CD4-positive, CD25-positive, alpha-beta regulatory T cell (primary cell): ENCODE measurements at places on chromosomes 2 and 18. TPM values are rescaled to one million over a fixed set of nuclear protein-coding genes. Genes with fewer than 3 reads are reported as not detected.

The ZRANB3 gene
- polyA plus RNA-seq: 3.7 TPM

The RESP18 gene
- not detected for polyA plus RNA-seq

The BMP10 gene
- polyA plus RNA-seq: not detected

The CNRIP1 gene
- 0.22 TPM for polyA plus RNA-seq

The SLC9A4 gene
- polyA plus RNA-seq: not detected

The SCTR gene
- polyA plus RNA-seq: not detected

GRCh38 chr2:134498654-134499053 is 220.1 kb downstream of the TMEM163 start:
- no peak for DNase-seq
- no peaks in the 10 kb centered on the region for H3K4me1 ChIP-seq
- H3K4me3 ChIP-seq: no peak overlapping the region
- H3K36me3 ChIP-seq: no peaks in the 10 kb centered on the region
- H3K27ac ChIP-seq: no peak overlapping the region

DNA sequence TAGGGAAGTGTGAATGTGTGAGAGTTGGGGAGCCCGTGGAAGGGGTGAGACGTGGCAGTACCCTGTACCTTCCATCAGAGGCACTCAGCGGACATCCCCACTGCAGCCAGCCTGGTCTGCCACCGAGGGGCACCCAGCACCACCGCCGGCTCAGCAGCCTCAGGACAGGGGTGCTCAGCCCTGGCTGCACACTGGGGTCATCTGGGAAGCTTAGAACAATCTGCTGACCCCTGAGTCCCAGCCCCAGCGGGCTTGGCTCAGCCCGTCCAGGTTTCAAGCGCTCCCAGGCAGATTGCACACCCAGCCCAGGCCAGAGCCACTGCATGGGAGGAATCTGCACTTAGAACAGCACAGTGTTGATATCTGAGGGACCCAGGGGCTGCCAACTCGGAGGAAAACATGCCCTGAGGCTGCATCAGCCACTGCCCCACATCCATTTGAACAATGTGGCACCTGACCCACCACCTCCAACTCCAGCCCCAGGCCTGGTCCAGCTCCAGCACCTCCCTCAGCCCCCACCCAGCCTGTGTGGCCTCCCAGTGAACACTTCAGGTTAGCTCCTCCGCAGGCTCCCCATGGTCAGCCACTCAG is 147.1 kb upstream of the OTOS start:
- H3K4me3 ChIP-seq: no peak overlapping the region
- H3K27ac ChIP-seq: no peak overlapping the region
- no peak for DNase-seq
- no peaks in the 10 kb centered on the region for H3K4me1 ChIP-seq
- no peaks in the 10 kb centered on the region for H3K36me3 ChIP-seq

- no peaks in the 10 kb centered on the region for H3K27me3 ChIP-seq
- H3K36me3 ChIP-seq: no peaks in the 10 kb centered on the region
These were observed 184.6 kb upstream of the ERBB4 start for GRCh38 chr2:212723226-212723625.

GRCh38 chr18:48105317-48105716 is 174.9 kb upstream of the SMAD2 start:
- H3K4me1 ChIP-seq: no peaks in the 10 kb centered on the region
- no peak overlapping the region for H3K4me3 ChIP-seq
- H3K36me3 ChIP-seq: no peaks in the 10 kb centered on the region
- peaks cover 2% of the 10 kb centered on the region for H3K27me3 ChIP-seq
- no peak for DNase-seq

DNA sequence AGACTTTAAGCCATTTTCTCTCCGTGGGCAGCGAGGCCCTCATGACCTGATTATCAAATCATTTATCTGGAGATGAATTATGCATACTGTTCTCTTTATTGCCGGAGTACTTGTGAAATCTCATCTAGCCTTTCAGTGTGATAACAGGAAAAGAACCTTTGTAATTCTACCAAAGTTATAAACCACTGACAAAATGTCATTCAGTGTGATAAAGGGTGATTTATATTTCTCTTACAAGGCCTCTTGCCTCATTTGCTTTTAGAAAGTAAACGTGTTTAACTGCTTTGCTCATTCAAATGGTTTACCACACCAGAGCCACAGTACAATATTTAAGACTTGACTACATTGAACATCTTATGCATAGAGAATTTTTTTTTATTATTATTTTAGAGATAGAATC is 13.8 kb downstream of the MTCL1 start:
- H3K27me3 ChIP-seq: no peaks in the 10 kb centered on the region
- no peak overlapping the region for H3K4me3 ChIP-seq
- no peak overlapping the region for H3K27ac ChIP-seq

GRCh38 chr2:68556381-68556780 is 87.0 kb upstream of the PROKR1 start:
- H3K4me3 ChIP-seq: no peak overlapping the region
- no peak for DNase-seq
- no peak overlapping the region for H3K27ac ChIP-seq
- H3K27me3 ChIP-seq: no peaks in the 10 kb centered on the region
- no peaks in the 10 kb centered on the region for H3K36me3 ChIP-seq

- peak; percentile 51 for DNase-seq
- H3K27ac ChIP-seq: no peak overlapping the region
- peaks cover 42% of the 10 kb centered on the region for H3K4me1 ChIP-seq
- no peaks in the 10 kb centered on the region for H3K36me3 ChIP-seq
- H3K27me3 ChIP-seq: peaks cover 38% of the 10 kb centered on the region
These were observed 3.6 kb downstream of the ZNF516 start for GRCh38 chr18:76491473-76491775.

DNA sequence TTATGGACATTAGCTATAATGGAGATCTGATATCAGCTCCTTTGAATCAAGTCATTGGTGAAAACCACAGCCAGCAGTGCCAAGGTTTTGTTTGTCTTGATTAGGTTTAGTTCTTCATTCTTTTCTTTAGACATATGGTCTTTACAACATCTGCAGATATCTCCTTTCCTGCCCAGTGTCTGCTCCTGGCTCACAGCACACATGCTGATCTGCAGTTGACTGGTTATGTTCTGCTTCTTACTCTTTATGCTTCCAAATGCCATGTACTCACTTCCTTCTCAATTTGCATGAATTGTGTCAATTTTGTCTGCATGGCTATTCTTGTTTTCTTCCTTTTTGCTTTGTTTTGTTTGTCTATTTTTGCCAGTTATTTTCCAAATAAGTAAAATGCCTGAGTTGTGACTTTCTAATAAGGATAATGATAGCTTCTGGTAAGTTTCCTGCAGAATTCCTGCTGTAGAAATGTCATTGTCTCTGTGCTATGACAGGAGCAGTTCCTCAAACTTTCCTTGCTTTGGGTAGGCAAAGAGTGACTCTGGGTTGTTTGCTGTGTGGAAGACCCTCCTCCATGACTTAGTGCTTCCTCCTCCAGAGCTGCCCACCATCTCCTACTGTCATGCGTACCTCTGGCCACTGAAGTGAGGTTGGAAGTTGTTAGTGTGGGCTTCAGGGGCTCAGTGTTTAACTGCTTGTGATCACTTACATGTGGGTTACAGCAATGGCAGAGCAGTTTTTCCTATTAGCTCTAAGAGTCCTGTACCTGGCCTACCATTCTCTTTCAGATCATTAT is 8.2 kb downstream of the ARHGAP25 start:
- peak overlapping the region; percentile 88 for H3K27ac ChIP-seq
- no peaks in the 10 kb centered on the region for H3K27me3 ChIP-seq
- peaks cover 99% of the 10 kb centered on the region for H3K4me1 ChIP-seq

GRCh38 chr2:29375843-29376242 is 260.6 kb downstream of the CLIP4 start:
- H3K27me3 ChIP-seq: no peaks in the 10 kb centered on the region
- no peak for DNase-seq
- H3K4me3 ChIP-seq: no peak overlapping the region
- no peak overlapping the region for H3K27ac ChIP-seq

- DNase-seq: no peak
- no peaks in the 10 kb centered on the region for H3K27me3 ChIP-seq
- H3K4me3 ChIP-seq: no peak overlapping the region
- no peaks in the 10 kb centered on the region for H3K4me1 ChIP-seq
- H3K36me3 ChIP-seq: no peaks in the 10 kb centered on the region
These were observed 9.2 kb downstream of the CNTNAP5 start for GRCh38 chr2:124034265-124034664.

- DNase-seq: no peak
- H3K36me3 ChIP-seq: no peaks in the 10 kb centered on the region
- H3K27me3 ChIP-seq: no peaks in the 10 kb centered on the region
These were observed 21.1 kb upstream of the CHMP3 start for GRCh38 chr2:86584151-86584913.

DNA sequence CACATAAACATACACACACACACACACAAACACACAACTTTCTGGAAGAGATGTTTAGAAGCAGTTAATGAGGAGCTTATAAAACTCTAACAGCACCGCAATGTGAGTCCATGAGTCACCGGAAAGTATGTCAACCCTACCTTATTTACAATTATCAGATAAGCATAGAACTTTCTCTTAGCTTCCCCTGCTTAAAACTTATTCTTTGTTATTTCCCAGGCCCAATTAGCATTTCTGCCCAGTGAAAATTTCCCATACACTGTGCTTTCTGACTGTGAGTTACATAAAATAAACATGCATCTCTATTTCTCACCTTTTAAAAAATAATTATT is 737.6 kb downstream of the LRP1B start:
- no peaks in the 10 kb centered on the region for H3K36me3 ChIP-seq
- no peak for DNase-seq
- no peak overlapping the region for H3K27ac ChIP-seq
- no peak overlapping the region for H3K4me3 ChIP-seq

DNA sequence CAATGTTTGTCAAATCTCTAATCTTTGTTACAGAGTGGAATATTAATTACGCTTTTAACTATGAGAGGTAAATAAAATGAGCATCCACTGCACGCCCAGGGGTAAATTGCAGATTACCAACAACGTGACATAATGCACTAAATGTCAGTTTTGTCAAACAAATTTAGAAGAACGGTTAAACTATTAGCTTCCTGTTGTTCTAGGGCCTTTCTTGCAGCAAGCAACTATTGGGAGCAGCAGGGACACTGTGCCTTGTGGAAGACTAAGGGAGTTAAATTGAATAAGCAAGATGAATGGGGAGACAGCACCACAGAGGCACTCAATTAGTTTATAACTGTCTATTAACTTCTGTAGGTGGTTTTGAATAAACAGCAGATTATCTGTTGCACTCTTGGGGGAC is 391.0 kb upstream of the RAB12 start:
- no peaks in the 10 kb centered on the region for H3K4me1 ChIP-seq
- no peak for DNase-seq
- no peak overlapping the region for H3K4me3 ChIP-seq
- no peak overlapping the region for H3K27ac ChIP-seq

DNA sequence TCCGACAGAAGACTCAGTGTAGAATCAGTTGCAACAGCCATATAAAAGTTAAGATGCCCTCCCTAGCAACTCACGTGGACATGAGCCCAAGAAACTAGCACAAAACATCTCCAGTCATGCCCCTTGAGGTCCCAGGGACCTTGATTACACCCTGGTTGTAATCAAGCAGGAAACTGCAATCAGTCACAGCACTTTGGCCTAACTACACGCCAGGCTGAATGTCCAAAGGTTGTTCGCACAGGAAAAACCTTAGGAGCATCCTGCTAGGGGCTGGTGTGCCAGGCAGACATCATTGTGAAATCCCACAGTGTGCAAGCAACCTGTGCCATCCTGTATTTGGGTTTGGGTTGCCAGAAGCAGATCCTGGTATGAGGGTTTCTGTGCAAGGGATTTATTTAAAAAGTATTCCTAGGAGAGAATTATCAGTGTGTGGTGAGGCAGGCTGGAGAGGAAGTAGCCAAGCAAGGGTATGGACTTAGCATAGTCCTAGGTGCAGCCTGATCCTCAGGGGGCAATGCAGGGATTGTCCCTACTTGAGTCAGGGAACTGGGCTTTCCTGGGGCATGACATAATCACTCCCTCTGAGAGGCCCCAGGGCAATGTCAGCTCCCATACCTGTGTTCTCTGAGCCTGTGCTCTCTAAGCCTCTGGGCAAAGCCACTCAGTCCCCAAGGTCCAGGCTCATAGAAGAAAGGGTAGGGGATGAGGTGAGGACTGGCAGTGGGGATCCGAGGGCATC is 17.8 kb upstream of the SULT1C2 start:
- no peak for DNase-seq
- no peaks in the 10 kb centered on the region for H3K4me1 ChIP-seq
- H3K4me3 ChIP-seq: no peak overlapping the region
- H3K36me3 ChIP-seq: no peaks in the 10 kb centered on the region
- H3K27ac ChIP-seq: no peak overlapping the region

GRCh38 chr2:8162552-8162951 is 519.3 kb upstream of the ID2 start:
- no peak for DNase-seq
- no peaks in the 10 kb centered on the region for H3K36me3 ChIP-seq
- no peak overlapping the region for H3K4me3 ChIP-seq
- no peaks in the 10 kb centered on the region for H3K27me3 ChIP-seq
- no peak overlapping the region for H3K27ac ChIP-seq
- no peaks in the 10 kb centered on the region for H3K4me1 ChIP-seq

DNA sequence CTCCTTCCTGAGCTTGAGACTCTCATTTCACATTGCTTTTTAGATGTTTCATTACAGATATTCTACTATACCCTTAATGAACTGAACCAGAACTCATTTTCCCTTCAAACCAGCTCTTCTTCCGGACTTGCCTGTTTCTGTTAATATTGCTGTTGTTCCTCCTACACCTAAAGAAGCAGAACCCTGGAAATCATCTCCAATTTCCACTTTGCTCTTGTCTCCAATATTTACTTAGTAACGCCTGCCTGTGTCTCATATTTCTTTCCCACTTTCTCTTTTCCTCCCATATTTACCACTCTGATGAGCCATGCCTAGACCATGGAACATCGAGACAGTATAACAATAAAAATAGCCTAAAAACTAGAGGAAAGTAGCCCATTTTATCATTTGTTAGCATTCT is 17.9 kb upstream of the GMCL1 start:
- H3K27me3 ChIP-seq: no peaks in the 10 kb centered on the region
- H3K36me3 ChIP-seq: no peaks in the 10 kb centered on the region
- DNase-seq: no peak
- no peak overlapping the region for H3K4me3 ChIP-seq

- no peaks in the 10 kb centered on the region for H3K36me3 ChIP-seq
- no peak overlapping the region for H3K4me3 ChIP-seq
- no peaks in the 10 kb centered on the region for H3K4me1 ChIP-seq
- H3K27me3 ChIP-seq: no peaks in the 10 kb centered on the region
- H3K27ac ChIP-seq: no peak overlapping the region
- no peak for DNase-seq
These were observed 1022.9 kb upstream of the NRXN1 start for GRCh38 chr2:52054824-52055223.

GRCh38 chr18:22796113-22796512 is 137.0 kb upstream of the RBBP8 start:
- no peaks in the 10 kb centered on the region for H3K36me3 ChIP-seq
- no peak for DNase-seq
- no peak overlapping the region for H3K4me3 ChIP-seq
